ENCODE measurements at places on chromosomes 6 and 20.

- no peak for DNase-seq
Measured at GRCh38 chr20:33054791-33055190, 1.1 kb downstream of the BPIFB3 start.

GRCh38 chr6:27478141-27478705, 5.3 kb upstream of the ZNF184 start:
- no peak for DNase-seq

- no peak for DNase-seq
Measured at GRCh38 chr6:126797981-126798380, 320.5 kb upstream of the RSPO3 start.

GRCh38 chr6:161439093-161439492, 165.2 kb upstream of the AGPAT4 start:
- DNase-seq, result no peak

DNA sequence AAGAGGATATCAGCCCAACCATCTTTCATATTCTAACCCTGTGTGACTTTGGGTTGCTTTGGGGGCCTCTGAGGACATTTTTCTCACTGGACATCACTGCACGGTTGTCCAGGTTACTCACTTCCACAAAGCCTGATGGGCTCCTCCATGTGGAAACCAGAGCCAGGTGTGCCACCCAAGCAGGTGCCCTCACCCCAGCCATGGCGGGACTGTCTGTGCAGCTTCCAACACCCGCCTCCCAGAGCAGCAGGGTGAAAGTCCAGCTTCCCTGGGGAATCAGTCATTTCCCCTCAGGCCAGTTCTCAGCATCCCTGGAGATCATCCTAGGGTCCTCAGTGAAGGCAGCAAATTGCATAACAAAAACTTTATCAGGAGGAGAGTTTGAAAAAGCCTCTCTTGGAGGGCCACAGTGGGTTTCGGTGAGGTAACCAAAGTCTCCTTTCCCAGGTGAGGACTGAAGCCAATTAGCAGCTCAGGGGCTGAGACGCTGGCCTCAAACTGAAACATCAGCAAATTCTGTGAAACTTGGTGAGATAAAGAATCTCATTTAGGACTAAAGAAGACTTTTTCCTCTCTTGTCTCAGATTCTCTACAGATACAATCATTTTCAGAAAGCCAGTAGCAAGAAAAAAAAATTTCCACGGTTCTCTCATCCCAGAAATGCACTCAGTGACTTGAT, 289.6 kb upstream of the CDH4 start:
- DNase-seq, result no peak

DNA sequence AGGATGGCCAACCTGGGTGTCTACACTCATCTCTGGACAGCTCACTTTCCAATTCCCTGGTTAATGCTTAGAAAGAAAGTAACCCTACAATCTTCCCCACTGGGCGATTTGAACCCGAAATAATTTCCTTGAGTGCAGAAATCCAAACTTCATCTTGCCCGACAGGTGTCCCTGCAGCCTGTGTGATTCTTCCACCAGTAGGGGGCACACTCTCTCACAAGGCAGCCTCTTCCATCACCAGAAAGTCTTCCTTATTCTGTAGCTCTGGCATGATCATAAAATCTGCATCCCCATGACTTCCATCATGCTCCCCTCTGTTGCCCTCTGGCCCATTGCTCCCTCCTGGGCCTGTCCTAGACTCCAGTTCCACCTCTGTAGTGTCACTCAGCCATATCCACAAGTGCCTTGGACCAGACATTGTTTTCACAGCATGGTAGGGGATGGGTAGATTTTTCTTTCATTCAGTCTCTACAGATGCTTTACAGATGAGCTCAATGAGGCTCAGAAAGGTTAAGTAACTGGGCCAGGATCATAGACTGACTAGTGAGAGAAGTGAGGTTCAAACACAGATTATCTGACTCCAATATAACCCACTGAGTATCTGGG, 170.4 kb upstream of the SPTLC3 start:
- no peak for DNase-seq

DNA sequence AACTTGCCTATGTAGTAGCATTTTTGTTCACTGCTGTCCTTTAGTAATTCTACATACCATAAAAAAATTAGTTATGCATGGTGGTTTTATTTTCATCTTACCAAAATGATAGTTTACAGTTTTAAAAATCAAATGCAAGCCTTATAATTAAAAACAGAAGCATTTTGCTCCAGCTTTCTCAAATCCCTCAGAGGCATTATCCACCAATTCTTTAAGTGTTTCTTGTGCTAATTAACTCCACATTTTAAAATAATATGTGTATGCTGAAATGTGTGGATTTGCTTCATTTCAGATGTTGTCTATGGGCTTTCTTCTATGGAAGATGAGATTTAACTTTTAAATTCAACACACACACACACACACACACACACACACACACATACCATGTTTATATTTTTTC, 49.3 kb downstream of the PCSK2 start:
- no peak for DNase-seq
